Left lung (tissue), 14 donors: ENCODE measurements at places on chromosomes 4 and X. TPM values are rescaled to one million over a fixed set of nuclear protein-coding genes. Genes with fewer than 3 reads are reported as not detected.

DNA sequence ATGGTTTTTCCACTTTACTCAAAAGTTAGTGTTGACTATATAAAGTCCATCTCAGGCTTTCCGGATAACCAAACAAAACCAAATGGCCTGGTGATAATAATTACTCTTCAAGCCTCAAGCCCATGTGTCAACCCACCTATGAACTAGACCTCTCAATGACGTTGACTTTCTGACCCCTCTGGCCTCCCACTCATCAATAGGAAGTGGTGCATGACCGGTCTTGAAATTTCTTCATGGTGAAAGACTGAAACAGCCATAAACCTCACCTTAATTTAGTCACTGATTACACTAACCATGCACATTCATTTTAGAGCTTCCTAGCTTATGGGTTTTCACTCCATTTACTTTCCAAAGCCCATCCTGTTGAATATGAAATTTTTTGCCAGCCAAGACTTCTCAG is 276.0 kb downstream of the KLHL13 start:
- H3K27me3 ChIP-seq = no peaks in the 10 kb centered on the region
- H3K36me3 ChIP-seq = no peaks in the 10 kb centered on the region
- H3K27ac ChIP-seq = no peak overlapping the region
- no peak for DNase-seq
- H3K4me3 ChIP-seq = no peak overlapping the region

N4BP2 gene
- polyA plus RNA-seq = 19.3 TPM

- no peaks in the 10 kb centered on the region for H3K36me3 ChIP-seq
- H3K4me3 ChIP-seq = no peak overlapping the region
- H3K27ac ChIP-seq = no peak overlapping the region
- no peaks in the 10 kb centered on the region for H3K4me1 ChIP-seq
Measured at GRCh38 chr4:109319684-109320083, 17.2 kb upstream of the COL25A1 start.

DNA sequence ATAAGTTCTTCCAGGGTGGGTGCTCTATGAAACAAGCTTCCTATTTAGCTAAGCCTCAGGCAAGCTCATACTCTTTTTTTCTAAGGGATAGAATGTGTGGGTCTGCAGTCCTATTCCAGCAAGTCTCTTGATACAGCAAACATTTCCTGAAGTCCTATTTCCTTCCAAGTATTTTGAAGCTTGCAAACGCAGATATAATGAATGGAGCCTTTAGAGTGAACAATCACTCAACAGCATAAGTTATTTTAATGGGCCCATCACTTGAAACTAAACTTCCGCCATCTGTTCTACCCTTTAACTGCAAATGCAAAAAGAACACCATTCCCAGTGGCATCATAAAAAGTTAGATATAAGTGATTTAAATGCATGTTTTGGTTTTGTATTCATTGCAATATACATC is 108.3 kb upstream of the TAPT1 start:
- no peak overlapping the region for H3K4me3 ChIP-seq
- H3K27me3 ChIP-seq = no peaks in the 10 kb centered on the region
- no peak for DNase-seq
- H3K4me1 ChIP-seq = no peaks in the 10 kb centered on the region
- H3K36me3 ChIP-seq = no peaks in the 10 kb centered on the region
- H3K27ac ChIP-seq = no peak overlapping the region

- no peaks in the 10 kb centered on the region for H3K36me3 ChIP-seq
- peak overlapping the region; percentile 18 for H3K27ac ChIP-seq
- DNase-seq = no peak
- no peak overlapping the region for H3K4me3 ChIP-seq
Measured at GRCh38 chrX:13142891-13143290, 98.5 kb upstream of the FAM9C start.

- H3K27ac ChIP-seq = no peak overlapping the region
- H3K36me3 ChIP-seq = no peaks in the 10 kb centered on the region
- H3K4me1 ChIP-seq = no peaks in the 10 kb centered on the region
- no peaks in the 10 kb centered on the region for H3K27me3 ChIP-seq
- no peak overlapping the region for H3K4me3 ChIP-seq
- no peak for DNase-seq
Measured at GRCh38 chr4:101885574-101885973, 95.0 kb downstream of the BANK1 start.

TCEAL9 gene
- 140 TPM for polyA plus RNA-seq

- H3K36me3 ChIP-seq = no peaks in the 10 kb centered on the region
- H3K4me3 ChIP-seq = no peak overlapping the region
- H3K27ac ChIP-seq = no peak overlapping the region
- no peaks in the 10 kb centered on the region for H3K27me3 ChIP-seq
- no peaks in the 10 kb centered on the region for H3K4me1 ChIP-seq
- DNase-seq = no peak
Measured at GRCh38 chrX:53186351-53186750, 38.7 kb downstream of the KDM5C start.

DNA sequence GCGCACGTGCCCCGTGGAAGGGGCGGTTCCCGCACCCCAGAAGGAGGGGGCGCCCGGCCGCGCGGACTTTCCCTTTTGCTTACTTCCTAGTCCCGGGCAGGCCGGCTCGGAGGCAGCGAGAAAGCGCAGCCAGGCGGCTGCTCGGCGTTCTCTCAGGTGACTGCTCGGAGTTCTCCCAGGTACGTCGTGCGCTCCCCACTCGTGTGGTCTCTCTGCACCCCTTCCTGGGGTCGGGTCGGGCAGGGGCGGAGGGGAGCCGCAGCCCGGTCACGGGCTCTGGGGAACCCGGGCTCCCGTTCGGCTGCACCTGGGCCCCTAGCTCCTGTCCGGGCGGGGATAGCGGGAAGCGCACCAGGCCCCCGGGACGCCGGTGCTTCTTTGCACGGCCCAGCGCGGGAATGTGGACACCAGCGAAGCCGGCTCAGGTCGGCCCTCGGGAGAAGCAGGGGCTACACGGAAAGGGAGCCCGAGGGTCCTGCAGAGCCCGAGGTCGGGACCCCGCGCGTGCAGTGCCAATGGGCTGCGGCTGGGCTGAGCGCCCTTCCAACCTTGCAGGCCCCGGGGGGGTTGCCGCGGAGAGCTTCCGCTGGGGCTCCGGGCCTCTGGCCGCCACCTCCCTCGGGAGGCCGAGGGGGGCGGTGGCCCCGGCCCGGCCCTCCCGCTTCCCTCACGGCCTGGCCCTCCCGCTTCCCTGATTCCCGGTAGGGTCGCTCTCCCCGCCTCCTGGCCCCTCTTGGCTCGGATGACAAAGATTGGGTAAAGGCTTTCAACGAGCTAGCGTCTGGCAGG is at the start of gene TLR2:
TLR2 (plus strand) TSS at position 99 of the 789 bp plus-strand sequence. CDS start 18,628 bp downstream, outside the sequence.
- peak; percentile 91 for DNase-seq
- H3K4me3 ChIP-seq = peak within 1 kb of the TSS; percentile 84
- no peaks in the 10 kb centered on the region for H3K27me3 ChIP-seq
- peaks cover 3% of the 10 kb centered on the region for H3K4me1 ChIP-seq

GRCh38 chr4:184328022-184328736 is 110.5 kb upstream of the ENPP6 start:
- H3K27me3 ChIP-seq = no peaks in the 10 kb centered on the region
- H3K4me1 ChIP-seq = peaks cover 54% of the 10 kb centered on the region
- no peak overlapping the region for H3K4me3 ChIP-seq
- no peaks in the 10 kb centered on the region for H3K36me3 ChIP-seq
- DNase-seq = no peak

SATL1 gene
- polyA plus RNA-seq = 0.37 TPM

HHIP gene
- polyA plus RNA-seq = 40.4 TPM
